ENCODE measurements at places on chromosomes 4 and X. TPM values are rescaled to one million over a fixed set of nuclear protein-coding genes. Genes with fewer than 3 reads are reported as not detected.
A peak's percentile ranks its signal among the peaks of the same experiment; 100 is the strongest.

DNA sequence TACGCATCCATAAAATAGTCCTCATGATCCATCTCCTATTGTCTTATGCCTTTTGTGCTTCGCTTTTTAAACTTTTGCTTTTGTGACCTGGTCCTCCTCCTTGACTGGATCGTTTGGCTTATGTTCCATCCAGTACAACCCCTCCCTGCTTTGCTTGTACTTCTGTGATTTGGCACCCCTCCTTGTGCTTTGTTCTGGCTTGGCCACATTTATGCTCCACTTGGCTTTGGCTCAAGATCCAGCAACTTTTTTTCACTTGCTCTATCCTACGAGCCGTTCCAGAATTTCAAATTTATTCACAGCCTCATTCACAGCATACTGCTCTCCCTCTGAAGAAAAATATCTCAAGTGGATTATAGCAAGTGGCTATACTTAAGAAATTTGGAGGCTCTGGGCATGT is 28.0 kb upstream of the GLRA2 start:
- DNase-seq = no peak
- H3K4me1 ChIP-seq = peaks cover 2% of the 10 kb centered on the region
- H3K27me3 ChIP-seq = no peaks in the 10 kb centered on the region

DNA sequence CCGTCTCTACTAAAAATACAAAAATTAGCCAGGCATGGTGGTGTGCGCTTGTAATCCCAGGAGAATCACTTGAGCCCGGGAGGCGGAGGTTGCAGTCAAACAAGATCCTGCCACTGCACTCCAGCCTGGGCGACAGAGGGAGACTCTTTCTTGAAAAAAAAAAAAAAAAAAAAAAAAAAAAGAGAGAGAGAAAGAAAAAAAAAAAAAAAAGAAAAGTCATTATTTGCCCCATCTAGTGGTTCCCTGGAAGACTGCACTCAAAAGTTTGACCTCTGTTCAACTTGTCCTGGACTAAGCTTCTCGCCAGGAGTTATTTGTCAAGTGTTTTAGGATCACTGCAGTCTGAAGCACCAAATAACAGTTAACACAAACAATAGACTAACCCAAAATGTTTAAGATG is 45.3 kb upstream of the KCTD8 start:
- no peak overlapping the region for H3K4me3 ChIP-seq
- H3K36me3 ChIP-seq = no peaks in the 10 kb centered on the region
- no peaks in the 10 kb centered on the region for H3K4me1 ChIP-seq
- no peaks in the 10 kb centered on the region for H3K27me3 ChIP-seq
- H3K27ac ChIP-seq = no peak overlapping the region

Gene COX7B2
- not detected for total RNA-seq

- no peak overlapping the region for H3K27ac ChIP-seq
- H3K27me3 ChIP-seq = no peaks in the 10 kb centered on the region
- no peaks in the 10 kb centered on the region for H3K36me3 ChIP-seq
- H3K4me1 ChIP-seq = no peaks in the 10 kb centered on the region
- DNase-seq = no peak
Observed at GRCh38 chr4:41281038-41281634, 24.4 kb downstream of the UCHL1 start.

DNA sequence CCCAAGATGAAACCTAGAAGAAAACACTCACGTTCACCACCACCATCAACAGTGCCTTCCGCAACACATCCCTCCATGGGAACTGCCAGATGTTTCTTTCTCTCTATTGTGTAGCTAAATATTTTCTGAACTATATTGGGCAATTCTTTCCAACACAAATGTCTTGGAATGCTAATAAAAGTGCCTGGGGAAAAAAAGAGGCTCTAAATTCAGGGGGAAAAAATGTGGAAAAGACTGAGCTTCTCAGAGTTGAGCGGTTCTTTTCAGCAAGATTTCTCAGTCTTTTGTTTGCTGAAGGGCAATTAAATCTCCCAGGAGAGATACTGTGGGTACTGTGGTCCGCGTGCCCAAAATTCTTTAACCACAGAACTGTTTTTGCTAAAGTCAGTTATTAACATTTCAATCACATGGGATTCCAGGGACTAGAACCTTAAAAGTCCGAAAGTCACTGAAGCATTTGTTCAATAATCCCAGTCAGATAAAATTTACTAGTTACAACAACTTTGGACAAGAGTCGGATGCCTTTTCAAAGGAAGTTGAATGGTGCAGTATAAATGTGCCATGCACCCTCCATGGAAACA is 51.9 kb upstream of the DHRSX start:
- H3K4me1 ChIP-seq = no peaks in the 10 kb centered on the region
- no peaks in the 10 kb centered on the region for H3K27me3 ChIP-seq
- H3K27ac ChIP-seq = no peak overlapping the region
- no peak for DNase-seq
- H3K36me3 ChIP-seq = no peaks in the 10 kb centered on the region

GRCh38 chrX:38347136-38347535 is 5.3 kb upstream of the OTC start:
- no peaks in the 10 kb centered on the region for H3K4me1 ChIP-seq
- H3K27me3 ChIP-seq = no peaks in the 10 kb centered on the region
- no peaks in the 10 kb centered on the region for H3K36me3 ChIP-seq

Gene OGT
- 188 TPM for total RNA-seq

Gene MBTPS2
- total RNA-seq = 14.6 TPM

GRCh38 chrX:135015523-135016245 is 6.7 kb downstream of the RTL8B start:
- no peaks in the 10 kb centered on the region for H3K36me3 ChIP-seq
- DNase-seq = no peak
- H3K4me1 ChIP-seq = no peaks in the 10 kb centered on the region
- H3K27me3 ChIP-seq = no peaks in the 10 kb centered on the region

Gene KCNIP4
- total RNA-seq = not detected

GRCh38 chrX:4936315-4936714 is 1222.9 kb upstream of the PRKX start:
- no peak overlapping the region for H3K4me3 ChIP-seq
- no peaks in the 10 kb centered on the region for H3K27me3 ChIP-seq
- no peak for DNase-seq

Gene TCEAL6
- 0.55 TPM for total RNA-seq

Gene HPF1
- 22.5 TPM for total RNA-seq

- no peaks in the 10 kb centered on the region for H3K4me1 ChIP-seq
- no peak overlapping the region for H3K27ac ChIP-seq
- no peak overlapping the region for H3K4me3 ChIP-seq
- no peaks in the 10 kb centered on the region for H3K36me3 ChIP-seq
Observed at GRCh38 chr4:139749338-139749737, 83.7 kb downstream of the MGST2 start.

- no peak overlapping the region for H3K4me3 ChIP-seq
- H3K27me3 ChIP-seq = no peaks in the 10 kb centered on the region
- H3K4me1 ChIP-seq = no peaks in the 10 kb centered on the region
- H3K27ac ChIP-seq = no peak overlapping the region
- no peak for DNase-seq
Observed at GRCh38 chr4:133550436-133550835, 401.3 kb downstream of the PCDH10 start.

GRCh38 chr4:96063639-96064038 is 223.7 kb downstream of the PDHA2 start:
- no peaks in the 10 kb centered on the region for H3K4me1 ChIP-seq
- H3K27ac ChIP-seq = no peak overlapping the region
- H3K4me3 ChIP-seq = no peak overlapping the region
- no peak for DNase-seq
- no peaks in the 10 kb centered on the region for H3K27me3 ChIP-seq

DNA sequence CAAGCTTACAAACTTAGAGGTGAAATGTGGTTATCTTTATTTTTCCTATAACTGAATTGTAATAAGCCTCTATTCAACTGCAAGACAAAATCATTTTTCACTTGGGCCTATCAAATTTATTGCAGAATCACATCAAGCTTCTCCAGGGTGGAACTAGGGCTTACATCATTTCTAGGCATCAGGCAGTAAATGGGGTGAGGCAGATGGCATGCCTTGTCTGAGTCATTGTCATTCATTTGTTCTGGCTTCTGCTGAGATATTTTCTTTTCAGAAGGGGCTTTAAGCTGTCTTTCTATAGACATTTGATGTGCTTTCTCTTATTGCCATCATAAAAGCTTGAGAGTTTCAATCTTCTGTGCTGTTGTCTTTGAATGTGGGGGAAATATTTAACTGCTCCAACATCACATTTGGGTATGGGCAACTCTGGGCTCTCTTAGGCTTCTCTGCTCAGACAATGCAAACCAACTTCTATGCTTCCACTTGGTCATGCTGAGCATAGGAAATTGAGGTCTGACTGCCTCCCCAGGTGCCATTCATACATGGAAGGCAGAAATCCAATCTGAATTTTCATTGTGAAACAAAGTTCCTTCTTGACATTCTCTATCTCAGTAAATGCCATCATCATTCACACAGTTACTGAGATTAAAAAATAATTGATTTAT is 225.8 kb upstream of the GIMD1 start:
- peaks cover 1% of the 10 kb centered on the region for H3K4me1 ChIP-seq
- no peak overlapping the region for H3K4me3 ChIP-seq
- H3K36me3 ChIP-seq = no peaks in the 10 kb centered on the region
- no peak overlapping the region for H3K27ac ChIP-seq

- no peaks in the 10 kb centered on the region for H3K27me3 ChIP-seq
- H3K4me3 ChIP-seq = no peak overlapping the region
- H3K4me1 ChIP-seq = no peaks in the 10 kb centered on the region
- no peaks in the 10 kb centered on the region for H3K36me3 ChIP-seq
- DNase-seq = no peak
- H3K27ac ChIP-seq = no peak overlapping the region
Observed at GRCh38 chrX:110180176-110180927, 137.5 kb downstream of the AMMECR1 start.

Gene CYSLTR1
- total RNA-seq = 6.5 TPM

- H3K27ac ChIP-seq = no peak overlapping the region
- DNase-seq = no peak
- H3K4me3 ChIP-seq = no peak overlapping the region
- no peaks in the 10 kb centered on the region for H3K27me3 ChIP-seq
- no peaks in the 10 kb centered on the region for H3K4me1 ChIP-seq
- H3K36me3 ChIP-seq = no peaks in the 10 kb centered on the region
Observed at GRCh38 chrX:24782011-24782410, 88.3 kb downstream of the POLA1 start.

DNA sequence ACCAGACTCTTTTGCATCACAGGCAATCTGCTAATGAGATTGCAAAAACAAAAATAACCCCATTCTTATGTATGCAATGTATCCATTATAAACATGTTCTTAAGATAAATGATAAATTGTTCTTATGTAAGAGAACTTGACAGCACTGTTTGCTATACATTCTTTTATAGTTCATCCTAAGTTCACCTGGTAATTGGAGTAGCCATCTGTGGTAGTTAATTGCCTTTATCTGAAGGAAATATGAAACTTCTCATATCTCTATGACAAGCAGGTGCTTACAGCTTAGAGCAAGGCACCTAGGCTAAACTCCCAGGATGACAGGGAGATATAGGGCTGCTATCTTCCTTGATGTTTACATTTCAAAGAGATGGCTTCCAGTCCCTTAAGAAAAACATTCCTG is 21.3 kb upstream of the CLCN5 start:
- no peak for DNase-seq
- no peaks in the 10 kb centered on the region for H3K27me3 ChIP-seq
- no peak overlapping the region for H3K27ac ChIP-seq

DNA sequence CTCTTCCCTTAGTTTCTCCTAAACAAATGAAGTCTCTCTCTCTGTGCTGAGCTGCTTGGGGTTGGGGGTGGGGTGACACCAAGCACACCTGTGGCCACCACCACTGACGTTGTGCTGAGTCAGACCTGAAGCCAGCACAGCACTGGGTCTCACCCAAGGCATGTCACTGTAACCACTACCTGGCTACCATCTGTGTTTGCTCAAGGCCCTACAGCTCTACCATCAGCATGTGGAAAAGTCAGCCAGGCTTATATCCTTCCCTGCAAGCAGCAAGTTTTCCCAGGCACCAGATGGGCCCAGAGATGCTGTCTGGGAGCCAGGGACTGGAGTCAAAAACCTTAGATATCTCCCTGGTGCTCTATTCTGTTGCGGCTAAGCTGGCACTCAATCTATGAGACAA is 6.9 kb downstream of the CXCL10 start:
- no peaks in the 10 kb centered on the region for H3K4me1 ChIP-seq
- H3K27me3 ChIP-seq = no peaks in the 10 kb centered on the region
- no peak for DNase-seq
- no peak overlapping the region for H3K27ac ChIP-seq

GRCh38 chr4:176193938-176194337 is 1.4 kb downstream of the SPATA4 start:
- H3K4me1 ChIP-seq = no peaks in the 10 kb centered on the region
- H3K27me3 ChIP-seq = no peaks in the 10 kb centered on the region
- H3K27ac ChIP-seq = no peak overlapping the region
- no peaks in the 10 kb centered on the region for H3K36me3 ChIP-seq
- DNase-seq = no peak

Gene PABPC1L2A
- total RNA-seq = not detected

Gene CXCL1
- total RNA-seq = 2.4 TPM

DNA sequence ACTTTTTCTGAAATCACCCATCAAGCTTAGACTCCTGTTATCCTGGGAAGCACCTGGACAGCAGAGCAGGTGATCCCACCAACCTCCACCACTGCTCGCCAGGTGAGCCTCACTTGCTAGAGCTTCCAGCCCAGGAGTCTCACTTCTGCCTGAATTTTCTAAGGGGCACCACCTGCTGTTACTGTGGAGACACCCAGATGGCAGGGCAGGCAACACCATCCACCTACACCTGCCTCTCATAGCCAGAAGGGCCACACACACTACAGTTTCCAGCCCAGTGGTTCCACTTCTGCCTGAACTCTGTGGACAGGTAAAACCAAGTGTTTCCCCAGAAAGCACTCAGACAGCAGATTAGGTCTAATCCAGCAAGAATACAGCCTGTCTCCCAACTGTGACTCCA is 262.0 kb downstream of the ARAP2 start:
- DNase-seq = no peak
- no peaks in the 10 kb centered on the region for H3K27me3 ChIP-seq
- no peak overlapping the region for H3K27ac ChIP-seq
- no peaks in the 10 kb centered on the region for H3K36me3 ChIP-seq
- H3K4me3 ChIP-seq = no peak overlapping the region

DNA sequence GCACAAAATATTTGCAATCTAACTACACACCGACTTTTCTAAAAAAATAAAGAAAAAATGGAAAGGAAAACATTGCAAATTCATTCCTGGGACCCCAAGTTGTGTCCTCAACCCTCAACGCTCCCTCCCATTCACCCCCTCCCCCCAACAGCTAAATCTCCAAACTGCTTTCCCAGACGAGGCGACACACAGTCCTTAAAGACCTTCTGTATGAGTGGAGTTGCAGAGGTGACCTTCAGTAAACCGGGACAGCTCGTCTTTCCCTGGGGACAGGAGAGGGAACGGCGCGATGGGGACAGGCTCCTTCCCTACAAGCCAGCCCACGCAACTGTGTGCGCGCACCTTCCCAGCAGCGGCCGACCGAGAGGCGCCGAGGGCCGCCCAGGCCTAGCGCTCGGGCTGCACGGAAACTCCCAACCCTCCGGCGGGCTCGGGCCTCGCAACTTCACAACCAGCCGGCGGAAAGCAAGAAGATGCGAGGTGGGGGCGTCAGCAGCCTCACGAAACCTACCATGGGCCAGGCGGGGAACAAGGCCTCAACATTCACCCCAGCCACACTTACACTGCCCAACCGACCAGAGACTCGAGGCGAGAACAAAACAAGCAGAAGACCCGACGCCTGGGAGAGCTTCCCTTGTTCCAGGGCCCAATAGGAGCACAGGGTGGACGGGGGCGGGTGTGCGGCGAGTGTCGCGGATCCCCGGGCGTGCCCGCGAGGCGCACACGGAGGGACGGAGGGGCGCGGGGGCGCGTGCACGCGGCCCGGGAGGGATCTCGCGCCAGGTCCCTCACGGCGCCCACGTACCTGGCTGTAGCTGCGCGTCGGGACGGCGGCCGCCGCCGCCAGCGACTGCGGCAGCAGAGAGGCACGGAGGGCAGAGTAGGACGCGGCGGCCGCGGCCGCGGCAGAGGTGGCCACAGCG is 763 bp downstream of the GRSF1 start:
- peak overlapping the region; percentile 0 for H3K27ac ChIP-seq
- H3K4me1 ChIP-seq = no peaks in the 10 kb centered on the region
- no peaks in the 10 kb centered on the region for H3K36me3 ChIP-seq
- H3K4me3 ChIP-seq = peak overlapping the region; percentile 85
- DNase-seq = peak; percentile 79
- no peaks in the 10 kb centered on the region for H3K27me3 ChIP-seq

All from aorta (tissue), 5 donors.